Activated CD8-positive, alpha-beta memory T cell treated with anti-CD3 and anti-CD28 coated beads for 48 hours (primary cell): ENCODE measurements at places on chromosomes 7 and 10.

DNA sequence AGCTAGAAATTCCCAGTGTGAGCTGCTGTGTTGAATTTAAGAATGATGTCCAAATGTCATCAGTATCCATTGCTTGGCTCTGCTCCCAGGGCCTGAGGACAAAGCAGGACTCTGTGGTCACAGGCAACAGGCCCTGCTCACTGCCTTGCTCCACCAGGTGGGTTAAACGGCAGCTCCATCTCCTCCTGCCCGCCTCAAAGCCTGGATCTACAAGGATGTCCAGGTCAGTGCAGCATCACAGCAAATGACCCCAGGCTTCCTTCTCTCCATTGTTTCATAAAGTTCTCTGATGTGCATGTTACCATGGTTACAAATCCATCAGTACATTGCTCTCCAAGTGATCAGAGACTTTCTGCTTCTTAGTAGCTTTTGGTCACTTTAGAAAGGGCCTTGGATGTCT lies 322.0 kb upstream of the ZNF32 start:
- DNase-seq, result no peak

- DNase-seq, result no peak
These were observed 20.3 kb downstream of the SEC61G start for GRCh38 chr7:54738737-54739136.

DNA sequence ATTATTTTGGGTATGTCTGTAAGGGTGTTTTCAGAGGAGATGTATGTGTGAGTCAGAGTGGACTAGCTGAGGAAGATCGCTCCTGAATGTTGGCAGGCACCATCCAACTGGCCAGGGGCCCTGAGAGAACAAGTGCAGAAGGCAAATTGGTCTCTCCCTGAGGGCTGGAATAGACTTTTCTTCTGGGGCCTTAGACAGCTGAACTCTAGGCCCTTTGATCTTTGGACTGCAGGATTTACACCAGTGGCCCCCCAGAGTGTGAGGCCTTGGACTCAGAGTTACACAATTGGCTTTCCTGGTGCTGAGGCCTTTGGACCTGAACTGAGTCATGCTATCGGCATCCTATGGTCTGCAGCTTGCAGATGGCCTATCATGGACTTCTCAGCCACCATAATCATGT lies 217.2 kb downstream of the REEP3 start:
- no peak for DNase-seq

GRCh38 chr10:6256439-6256838 lies 53.7 kb downstream of the PFKFB3 start:
- DNase-seq, result no peak

DNA sequence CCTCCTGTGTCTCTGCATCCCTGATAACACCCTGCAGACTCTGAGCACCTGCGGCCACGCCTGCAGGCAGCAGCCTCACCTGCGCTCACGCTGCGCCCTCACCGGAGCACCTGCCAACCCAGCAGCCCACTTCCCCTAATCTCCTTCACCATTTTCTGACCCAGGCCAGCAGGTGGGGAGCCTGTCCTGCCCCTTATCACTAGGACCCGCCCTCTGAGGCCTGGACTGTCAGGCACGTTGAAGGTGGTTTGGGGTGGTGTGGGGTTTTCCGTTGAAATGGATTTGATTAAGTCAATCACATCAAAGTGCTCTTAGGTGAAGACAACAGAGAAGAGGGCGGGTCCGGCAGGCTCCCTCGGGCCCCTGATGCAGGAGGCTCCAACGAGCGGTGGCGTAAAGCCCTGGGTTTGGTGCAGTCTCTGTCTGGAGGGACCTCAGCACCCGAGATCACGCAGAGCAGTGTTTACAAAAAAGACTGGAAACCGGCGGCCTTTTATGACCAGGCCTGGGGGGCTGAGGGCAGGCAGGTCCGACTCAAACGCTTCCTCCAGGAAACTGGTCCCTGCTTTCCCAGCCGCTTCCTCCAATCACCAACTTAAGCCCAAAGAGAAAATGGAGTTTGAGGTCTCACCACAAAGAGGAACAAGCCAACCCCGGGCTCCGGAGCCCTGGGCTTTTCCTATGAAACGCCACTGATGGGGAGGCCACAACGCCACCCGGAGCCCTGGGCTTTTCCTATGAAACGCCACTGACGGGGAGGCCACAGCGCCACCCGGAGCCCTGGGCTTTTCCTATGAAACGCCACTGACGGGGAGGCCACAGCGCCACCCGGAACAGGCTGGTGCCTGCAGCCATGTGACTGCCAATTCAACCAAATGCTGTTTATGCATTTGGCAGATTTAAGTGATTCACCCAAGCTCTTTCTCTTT lies 45.5 kb downstream of the DPYSL4 start:
- no peak for DNase-seq
